Germinal center (tissue), 1 donor: ENCODE measurements at places on chromosomes 3 and 15.

DNA sequence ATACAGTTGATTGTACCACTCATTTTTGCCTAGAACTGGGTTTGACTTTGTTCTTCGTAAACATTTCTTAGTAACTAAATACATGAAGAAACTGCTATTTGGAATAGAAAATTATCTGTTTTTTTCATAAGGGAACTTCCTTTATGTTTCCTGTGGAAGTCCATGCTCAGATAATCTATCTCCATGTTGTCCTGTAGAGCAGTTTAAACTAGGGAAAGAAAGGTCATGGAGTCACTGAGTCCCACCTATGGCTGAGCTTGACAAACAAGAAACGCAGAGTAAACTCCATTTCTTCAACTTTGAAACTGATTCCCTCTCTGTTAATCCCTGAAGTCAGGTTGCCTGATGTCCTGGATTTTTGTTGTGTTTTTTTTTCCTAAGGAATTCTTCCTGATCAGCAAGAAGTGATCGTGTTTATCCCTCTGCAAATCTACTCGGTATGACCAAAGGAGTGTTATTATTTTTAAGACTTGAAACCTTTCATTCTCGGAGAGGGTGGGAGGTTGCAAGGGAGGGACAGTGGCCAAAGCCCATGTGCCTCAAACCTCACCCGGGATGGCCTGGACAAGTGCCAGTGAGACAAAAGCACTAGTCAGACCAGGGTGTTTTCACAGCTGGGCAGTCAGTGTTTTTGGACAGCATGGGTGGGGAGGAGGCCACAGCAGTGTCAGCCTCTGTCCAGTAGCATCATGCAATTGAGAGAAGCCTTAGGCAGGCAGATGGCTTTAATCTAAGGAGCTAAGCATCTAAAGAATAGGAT lies 129.8 kb upstream of the PHLDB2 start:
- DNase-seq, result no peak

DNA sequence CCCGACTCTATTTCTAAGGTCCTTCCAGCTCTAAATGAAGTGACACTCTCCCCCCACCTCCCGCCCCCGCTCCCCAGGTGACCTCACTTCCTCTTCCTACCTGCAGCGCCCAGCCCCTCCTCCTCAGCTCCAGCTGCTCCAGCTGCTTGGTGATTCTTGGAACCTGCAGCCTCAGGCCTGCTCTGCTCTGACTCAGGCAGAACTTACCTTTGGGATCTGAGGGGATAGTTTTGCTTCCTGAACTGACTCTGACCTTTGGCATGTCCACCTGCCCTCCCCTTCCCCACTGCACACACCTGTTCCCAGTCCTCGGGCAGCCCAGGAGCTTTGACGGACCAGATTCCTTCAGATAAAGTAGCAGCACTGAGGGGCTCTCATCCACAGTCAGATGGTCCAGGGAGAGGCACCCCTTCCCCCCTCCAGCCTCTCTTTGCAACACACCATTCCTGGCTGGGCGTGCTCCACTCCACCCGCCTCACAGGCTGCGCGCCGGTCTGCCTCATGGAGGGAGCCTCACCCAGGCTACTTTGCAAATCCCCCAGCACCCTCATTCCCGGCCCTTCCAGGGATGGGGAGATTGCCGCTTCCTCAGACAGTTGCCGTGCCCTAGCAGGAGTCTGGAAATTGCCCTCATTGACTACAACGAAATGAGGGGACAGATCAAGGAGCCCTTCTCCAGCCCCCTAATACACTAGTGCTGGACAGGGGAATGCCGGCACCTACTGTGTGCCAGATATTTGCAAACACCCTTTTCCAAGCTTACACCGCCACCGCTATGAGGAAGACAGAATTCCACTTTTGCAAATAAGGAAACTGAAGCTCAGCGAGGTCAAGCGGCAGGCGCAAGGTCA lies 692 bp upstream of the C15orf39 start:
- DNase-seq, result peak; percentile 59

GRCh38 chr3:3816034-3816433 lies 16.8 kb downstream of the LRRN1 start:
- no peak for DNase-seq

DNA sequence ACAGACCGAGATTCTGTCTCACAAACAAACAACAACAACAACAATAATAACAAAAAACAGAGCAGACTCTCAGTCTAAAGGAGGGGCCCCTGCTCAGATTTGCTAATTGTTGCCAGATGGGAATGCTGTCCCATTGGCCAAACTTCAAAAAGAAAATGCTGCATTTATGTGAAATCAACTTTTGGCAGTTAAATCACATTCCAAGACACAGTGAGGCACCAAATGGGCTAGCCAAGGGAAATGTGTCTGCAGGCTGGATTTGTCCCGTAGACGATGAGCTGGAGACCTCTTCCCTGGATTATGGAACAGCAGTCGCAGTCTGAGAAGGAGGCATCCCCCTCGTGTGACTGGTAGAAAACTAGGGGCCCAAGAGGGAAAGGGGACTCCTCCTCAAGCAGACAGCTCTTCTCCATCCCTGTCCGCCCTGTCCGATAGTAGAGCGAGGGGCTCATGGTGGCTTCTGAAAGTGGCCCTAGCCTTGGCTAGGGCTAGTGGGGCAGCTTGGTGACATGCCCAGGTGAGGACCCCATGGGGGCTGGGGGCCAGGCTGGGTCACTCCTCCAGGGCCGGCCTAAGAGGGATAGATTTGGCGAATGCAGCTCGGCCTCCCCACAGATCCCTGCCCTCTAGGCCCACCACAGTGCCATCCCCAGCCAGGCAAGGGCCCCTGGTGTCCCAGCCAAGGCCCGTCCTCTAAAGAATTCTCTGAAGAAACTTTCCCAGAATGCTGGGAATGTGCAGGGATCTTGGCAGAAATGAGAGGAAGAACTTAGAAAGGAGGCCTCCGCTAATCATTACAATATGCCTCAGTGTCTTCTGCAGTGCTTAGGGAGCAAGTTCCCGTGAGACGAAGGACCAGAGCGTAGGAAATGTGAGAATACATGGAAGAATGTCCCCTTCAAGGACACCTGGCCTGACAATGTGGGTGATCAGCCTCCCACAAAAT lies 2.0 kb downstream of the SLC22A14 start:
- DNase-seq, result no peak

DNA sequence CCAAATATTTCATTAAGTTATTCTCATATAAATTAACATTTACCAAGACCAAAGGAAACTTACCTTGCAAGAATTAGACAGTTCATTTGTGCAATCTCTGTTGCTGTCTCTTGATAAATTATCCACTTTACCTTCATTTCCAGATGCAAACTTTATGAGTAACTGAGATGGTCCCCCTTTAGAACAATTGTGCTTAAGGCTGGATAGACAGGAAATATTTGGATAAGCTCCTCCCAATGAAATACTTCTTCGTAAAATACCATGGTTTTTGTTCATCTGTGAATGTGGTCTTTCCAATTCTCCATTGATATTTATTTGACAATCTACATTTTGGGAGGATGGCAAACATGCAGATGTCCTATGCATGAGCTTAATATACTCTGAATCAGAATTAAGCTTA lies 78.2 kb downstream of the NEDD4 start:
- DNase-seq, result no peak

GRCh38 chr3:174120997-174121396 lies 723.5 kb downstream of the NLGN1 start:
- no peak for DNase-seq

GRCh38 chr15:51982770-51983103 lies 11.2 kb upstream of the LEO1 start:
- DNase-seq, result no peak
